ENCODE measurements at places on chromosomes 5 and 9. TPM values are rescaled to one million over a fixed set of nuclear protein-coding genes. Genes with fewer than 3 reads are reported as not detected.
A peak's percentile ranks its signal among the peaks of the same experiment; 100 is the strongest.

PALM2AKAP2 gene
- 0.98 TPM for total RNA-seq

ADGRD2 gene
- total RNA-seq, result not detected

IFNA16 gene
- not detected for total RNA-seq

- DNase-seq, result no peak
Measured at GRCh38 chr9:81455462-81456219, 233.7 kb downstream of the TLE1 start.

GRCh38 chr5:26572480-26572879 lies 465.9 kb downstream of the CDH9 start:
- peak; percentile 13 for DNase-seq

DNA sequence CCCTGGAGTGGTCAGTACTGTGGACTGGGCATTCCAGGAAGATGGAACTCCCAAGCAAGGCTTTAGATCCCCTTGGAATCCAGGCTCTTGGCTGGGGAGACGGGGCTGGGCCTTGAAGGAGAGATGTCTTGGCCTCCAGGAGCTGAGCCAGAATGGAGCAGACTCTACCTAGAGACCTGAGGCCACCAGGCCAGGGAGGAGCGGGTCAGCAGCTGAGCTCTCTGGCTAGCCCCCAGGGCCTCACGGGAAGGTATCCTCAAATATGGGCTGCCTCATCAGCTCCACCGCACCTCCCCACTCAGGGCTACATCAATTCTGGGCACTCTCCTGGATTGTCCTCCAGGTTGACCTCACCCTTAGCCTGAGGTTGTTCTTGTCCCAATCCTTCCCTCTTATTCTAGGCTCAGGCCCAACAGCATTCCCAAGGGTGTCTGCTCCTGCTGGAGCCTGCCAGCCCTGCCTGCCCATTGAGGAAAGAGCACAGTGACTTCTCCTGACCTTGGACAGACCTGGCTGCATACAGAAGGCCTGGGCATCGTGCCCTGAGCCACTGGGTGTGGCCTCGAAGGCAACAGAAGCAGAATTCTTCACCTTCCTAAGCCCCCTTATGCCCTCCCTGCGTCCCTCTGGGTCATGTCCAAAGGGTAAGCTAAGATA lies 3.0 kb upstream of the PDLIM4 start:
- peak; percentile 29 for DNase-seq

DNA sequence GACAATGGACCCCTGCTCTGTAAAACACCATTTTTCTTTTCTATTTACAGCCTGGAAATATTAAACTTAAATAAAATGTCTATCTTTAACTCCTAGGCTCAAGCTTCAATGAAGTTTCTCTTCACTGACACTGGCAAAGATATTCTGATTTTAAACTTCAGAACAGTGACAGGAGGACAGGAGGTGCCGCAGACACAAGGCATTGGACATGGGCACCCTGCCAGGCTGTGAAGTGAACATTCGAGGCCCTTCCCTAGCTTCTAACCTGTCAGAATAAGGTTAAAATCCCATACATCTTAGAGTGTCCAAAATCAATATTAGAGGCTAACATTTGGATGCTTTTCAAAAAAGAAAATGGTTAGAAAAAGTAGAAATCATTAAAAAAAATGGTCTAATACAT lies 9.2 kb downstream of the SEMA5A start:
- DNase-seq, result no peak

GRCh38 chr9:99459919-99460318 lies 237.8 kb downstream of the SEC61B start:
- no peak for DNase-seq

- no peak for DNase-seq
Measured at GRCh38 chr5:41325074-41325473, 111.7 kb upstream of the C6 start.

GRCh38 chr9:107733523-107733894 lies 243.9 kb upstream of the KLF4 start:
- DNase-seq, result no peak

- no peak for DNase-seq
Measured at GRCh38 chr9:6415266-6415665, 2.3 kb downstream of the UHRF2 start.

DNA sequence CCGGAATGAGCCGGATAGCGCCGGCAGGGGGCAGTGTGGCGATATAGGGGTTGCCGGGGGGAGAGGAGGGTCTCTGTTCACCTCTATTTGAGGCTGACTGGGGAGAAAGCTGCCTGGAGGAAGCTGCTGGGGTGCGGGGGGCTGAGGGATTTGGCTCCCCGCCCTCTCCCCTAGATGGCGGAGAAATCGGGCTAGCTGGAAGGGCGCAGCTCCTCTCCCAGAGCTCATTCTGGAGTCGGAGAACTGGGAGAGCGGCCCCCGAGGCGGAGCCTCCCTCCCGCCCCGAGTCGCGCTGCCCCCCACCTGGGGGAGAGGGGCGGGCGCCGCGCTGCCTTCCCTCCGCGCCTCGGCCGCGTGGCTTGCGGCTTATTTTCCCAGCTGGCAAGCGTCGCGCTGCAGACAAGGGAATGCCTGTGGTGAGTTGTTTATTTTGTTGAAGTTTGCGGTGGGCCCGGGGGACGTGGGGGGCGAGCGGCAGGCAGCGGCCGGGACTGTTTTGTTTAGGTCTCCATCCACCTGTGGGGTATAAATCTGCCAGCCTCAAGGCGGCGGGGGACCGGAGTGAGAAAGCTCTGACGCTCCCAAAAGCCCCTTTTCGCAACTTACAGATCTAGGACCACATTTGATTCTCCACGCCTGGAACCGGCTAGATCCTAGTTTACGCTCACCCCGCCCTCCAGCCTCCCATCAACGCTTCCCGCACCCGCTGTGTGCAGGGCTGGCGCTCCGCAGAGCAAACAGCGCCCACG lies 4.1 kb upstream of the RGMB start:
- peak; percentile 46 for DNase-seq

GRCh38 chr5:169637549-169638121 lies 560 bp downstream of the DOCK2 start:
- no peak for DNase-seq

DNA sequence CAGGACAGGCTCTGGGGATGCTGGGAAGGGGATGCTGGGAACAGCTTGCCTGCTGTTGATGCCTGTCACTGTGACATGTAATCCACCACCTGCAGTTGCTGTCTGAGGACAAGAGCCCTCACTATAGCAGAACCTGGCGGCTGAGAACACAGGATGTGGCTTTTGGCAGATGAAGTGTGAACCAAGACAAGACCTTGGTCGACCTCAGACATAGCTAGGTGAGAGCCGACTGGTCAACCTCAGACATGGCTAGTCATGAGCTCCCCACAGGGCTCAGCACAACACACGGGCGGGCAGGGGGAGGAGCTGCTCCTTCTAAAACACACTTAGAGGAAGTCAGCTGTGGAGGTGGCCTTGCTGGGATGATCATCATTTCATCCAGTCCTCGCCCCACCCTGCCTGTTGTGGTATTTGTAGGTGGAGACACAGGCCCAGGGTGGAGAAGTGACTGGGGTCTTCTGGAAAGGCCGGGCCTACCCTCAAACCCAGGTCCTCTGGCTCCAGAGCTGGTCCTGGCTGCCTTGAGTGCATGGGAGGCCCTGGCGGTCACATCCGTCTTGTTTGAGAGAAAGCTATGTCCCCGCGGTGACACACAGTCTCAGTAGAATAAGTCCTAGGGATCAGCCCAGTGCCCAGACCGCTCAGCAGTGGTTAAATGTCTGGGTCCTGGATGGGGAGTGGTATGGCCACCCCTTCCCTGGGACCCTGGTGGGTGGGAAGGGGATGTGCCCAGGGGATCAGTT lies 6.1 kb downstream of the SUSD3 start:
- DNase-seq, result peak; percentile 63

- no peak for DNase-seq
Measured at GRCh38 chr5:6636293-6636692, 3.1 kb downstream of the SRD5A1 start.
